ENCODE measurements at places on chromosomes 5 and 9.
A peak's percentile ranks its signal among the peaks of the same experiment; 100 is the strongest.

- no peaks in the 10 kb centered on the region for H3K27me3 ChIP-seq
- DNase-seq: no peak
- H3K4me3 ChIP-seq: no peak overlapping the region
- no peak overlapping the region for H3K27ac ChIP-seq
Measured at GRCh38 chr9:138101444-138102234, 224.1 kb downstream of the CACNA1B start.

- no peaks in the 10 kb centered on the region for H3K4me1 ChIP-seq
- H3K36me3 ChIP-seq: no peaks in the 10 kb centered on the region
- H3K27ac ChIP-seq: no peak overlapping the region
- H3K4me3 ChIP-seq: no peak overlapping the region
Measured at GRCh38 chr5:801472-801871, 16.9 kb upstream of the ZDHHC11B start.

DNA sequence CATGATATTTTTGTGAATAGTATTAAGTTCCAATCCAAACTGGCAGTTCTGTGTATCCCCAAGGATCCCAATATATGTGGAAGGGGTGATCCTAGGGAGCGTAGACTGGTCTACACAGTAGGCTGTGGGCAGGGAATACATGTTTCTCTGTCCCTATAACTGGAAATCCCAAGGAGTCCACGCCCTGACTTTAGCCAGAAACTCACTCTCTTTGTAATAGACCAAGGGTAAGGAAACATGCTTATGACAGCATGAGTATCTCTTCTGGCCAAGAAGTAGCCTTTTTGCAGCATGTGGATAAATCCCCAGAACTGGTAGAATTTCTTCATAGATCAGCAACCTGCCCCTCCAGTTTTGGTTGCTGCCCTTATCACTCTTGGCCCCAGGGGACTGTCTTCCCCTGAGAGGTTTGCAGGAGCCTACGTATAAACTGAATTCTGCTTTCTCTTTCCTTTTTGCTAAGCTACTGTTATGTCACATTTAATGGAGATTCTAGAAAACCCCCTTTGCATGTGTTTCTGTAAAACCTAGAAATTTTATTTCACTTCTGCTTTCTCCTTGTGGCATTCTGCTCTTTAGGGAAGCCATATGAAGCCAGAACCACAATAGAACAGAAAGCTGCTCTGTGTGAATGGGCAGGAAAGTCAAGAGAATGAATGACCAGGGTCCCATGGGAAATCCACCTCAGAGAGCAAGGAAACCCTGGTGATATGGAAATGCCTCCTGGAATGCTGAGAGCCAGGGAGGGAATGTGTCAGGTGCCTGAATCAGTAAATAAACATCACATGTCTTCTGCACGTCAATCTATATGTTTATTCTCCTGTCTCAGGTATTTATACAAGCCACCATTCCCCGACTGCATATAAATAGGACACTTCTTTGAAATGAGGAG is 3.5 kb downstream of the IFNA2 start:
- H3K4me1 ChIP-seq: no peaks in the 10 kb centered on the region
- no peak overlapping the region for H3K27ac ChIP-seq
- no peaks in the 10 kb centered on the region for H3K27me3 ChIP-seq
- no peak for DNase-seq
- H3K4me3 ChIP-seq: no peak overlapping the region
- H3K36me3 ChIP-seq: no peaks in the 10 kb centered on the region

DNA sequence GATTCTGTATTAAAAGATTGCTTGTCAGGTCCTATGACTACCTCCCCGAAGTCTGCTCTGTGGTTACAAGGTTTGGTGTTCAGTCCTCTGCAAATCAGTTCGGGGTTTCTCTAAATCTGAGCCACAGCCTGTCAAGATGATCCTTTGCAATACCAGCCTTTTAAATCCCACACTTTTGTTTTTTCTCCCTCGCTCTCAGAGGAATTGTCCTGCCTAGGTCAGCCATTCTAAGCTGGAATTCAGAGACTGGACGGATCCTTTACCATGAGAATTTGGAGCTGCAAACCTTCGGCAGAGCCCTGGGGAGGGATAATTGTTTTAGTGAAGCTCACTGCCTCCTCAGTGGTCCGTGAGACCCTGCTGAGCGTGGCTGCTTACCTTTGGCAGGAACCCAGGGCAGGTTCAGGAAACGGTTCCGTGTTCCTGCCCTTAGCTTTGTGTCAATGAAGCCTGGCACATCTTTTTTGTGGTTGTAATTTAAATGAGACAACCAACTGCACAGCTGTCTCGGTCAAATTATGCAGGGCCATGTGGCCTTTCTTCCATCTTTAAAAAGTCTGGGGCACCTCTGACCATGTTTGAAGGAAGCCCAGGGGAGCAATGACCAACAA is 47.2 kb downstream of the EBF1 start:
- peak overlapping the region; percentile 75 for H3K27ac ChIP-seq
- H3K4me1 ChIP-seq: peaks cover 19% of the 10 kb centered on the region
- H3K4me3 ChIP-seq: no peak overlapping the region
- no peak for DNase-seq
- H3K36me3 ChIP-seq: no peaks in the 10 kb centered on the region

- no peaks in the 10 kb centered on the region for H3K27me3 ChIP-seq
- H3K36me3 ChIP-seq: no peaks in the 10 kb centered on the region
- no peaks in the 10 kb centered on the region for H3K4me1 ChIP-seq
- H3K4me3 ChIP-seq: no peak overlapping the region
- no peak for DNase-seq
Measured at GRCh38 chr9:101683236-101683635, 55.2 kb downstream of the GRIN3A start.

DNA sequence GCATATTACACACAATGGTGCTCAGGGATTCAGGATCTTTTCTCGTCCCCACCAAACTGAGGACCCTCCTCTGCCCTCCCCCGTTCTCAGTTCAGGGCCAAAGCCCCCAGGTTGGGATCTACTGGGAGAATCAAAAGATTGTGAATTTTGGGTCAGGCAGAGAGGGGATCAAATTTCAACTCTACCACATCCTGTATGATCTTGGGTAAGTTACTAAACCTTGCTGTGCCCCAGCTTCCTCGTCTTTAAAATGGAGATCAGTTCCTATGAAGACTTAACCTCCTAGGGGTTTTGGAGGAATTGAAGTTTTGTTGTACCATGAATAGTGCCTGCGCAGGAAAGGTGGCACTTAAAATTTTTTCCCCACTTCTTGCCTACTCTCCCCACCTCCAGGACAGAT is 62.4 kb downstream of the RAI14 start:
- H3K36me3 ChIP-seq: no peaks in the 10 kb centered on the region
- H3K27me3 ChIP-seq: no peaks in the 10 kb centered on the region
- no peak overlapping the region for H3K27ac ChIP-seq
- H3K4me1 ChIP-seq: peaks cover 11% of the 10 kb centered on the region
- DNase-seq: no peak
- H3K4me3 ChIP-seq: no peak overlapping the region

GRCh38 chr5:61951295-61951694 is 354.7 kb upstream of the KIF2A start:
- H3K36me3 ChIP-seq: no peaks in the 10 kb centered on the region
- no peaks in the 10 kb centered on the region for H3K27me3 ChIP-seq
- H3K4me1 ChIP-seq: no peaks in the 10 kb centered on the region
- no peak overlapping the region for H3K4me3 ChIP-seq
- no peak overlapping the region for H3K27ac ChIP-seq
- no peak for DNase-seq

DNA sequence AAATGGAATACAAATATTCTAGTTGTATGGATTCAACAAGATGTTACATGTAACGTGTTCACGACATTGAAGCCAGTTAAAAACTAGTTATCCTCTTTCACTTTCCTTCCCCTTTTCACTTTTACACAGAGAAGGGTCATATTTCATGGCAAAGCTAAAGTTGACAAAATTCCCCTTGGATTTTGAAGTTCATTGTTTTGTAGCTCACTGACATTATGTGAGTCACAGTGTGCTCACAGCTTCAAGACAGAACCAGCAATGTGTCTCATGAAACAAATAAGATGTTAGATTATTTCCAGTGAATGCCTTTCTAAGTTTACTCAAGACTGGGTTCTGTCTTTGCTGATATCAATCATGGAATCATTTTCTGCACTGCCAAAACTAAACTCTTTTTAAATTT is 535.5 kb upstream of the GRIN3A start:
- no peak overlapping the region for H3K4me3 ChIP-seq
- H3K27ac ChIP-seq: no peak overlapping the region
- H3K4me1 ChIP-seq: no peaks in the 10 kb centered on the region
- no peaks in the 10 kb centered on the region for H3K27me3 ChIP-seq

DNA sequence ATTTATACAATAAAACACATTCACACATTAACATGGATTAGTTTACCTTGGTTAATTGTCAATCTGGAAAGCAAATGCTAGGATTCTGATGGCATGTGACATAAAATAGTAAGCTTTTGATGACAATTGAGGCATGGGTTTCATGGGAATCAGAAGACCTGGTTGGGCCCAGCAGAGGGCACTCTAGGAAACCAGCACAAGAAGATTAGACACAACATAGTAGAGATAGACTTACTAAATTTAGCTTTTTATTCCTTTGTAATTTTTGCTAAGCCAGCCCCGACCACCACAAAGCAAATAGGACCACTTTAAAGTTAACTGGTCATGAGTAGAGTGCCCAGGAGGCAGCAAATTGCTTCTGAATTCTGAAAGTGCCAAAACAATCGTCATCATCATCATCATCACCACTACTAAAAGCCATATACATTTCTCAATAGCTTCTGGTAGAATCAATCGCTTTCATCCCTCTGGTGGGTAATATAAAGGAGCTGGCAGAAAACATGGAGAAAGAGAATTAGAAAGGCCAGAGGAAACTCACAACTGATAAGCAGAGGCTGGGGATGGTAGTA is 163.2 kb downstream of the ARRDC3 start:
- DNase-seq: no peak
- no peaks in the 10 kb centered on the region for H3K36me3 ChIP-seq
- H3K27me3 ChIP-seq: no peaks in the 10 kb centered on the region
- no peak overlapping the region for H3K4me3 ChIP-seq
- H3K27ac ChIP-seq: no peak overlapping the region
- peaks cover 11% of the 10 kb centered on the region for H3K4me1 ChIP-seq

DNA sequence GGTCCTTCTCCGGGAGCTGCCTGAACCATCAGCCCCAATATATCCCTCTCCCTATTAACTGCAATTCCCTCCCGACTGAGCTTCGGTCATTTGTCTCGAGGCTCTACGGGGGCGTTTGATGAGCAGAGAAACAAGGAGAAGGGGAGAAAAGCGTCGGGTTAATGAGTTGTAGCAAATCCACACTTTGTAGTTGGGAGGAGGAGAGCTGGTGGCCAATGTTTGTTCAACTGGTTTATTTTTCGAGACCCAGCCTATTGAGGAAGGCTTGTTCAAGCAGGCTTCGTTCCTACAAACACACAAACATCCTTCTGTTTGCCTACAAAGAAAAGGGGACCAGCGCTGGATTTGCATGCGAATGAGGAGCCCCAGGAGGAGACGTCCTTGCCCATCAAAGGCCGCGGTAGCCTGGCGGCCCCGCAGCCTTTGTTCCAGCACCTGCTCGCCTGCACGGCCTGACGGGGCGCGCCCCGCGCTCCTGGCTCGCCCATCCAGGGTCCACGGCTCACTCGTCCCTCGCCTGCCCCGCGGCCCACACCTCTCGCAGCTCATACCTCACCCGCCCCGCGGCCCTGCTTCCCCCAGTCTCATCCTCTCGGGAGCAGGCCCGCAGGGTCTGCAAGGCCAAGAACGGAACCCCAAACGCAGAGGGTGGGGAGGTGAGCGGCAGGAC is 4.6 kb downstream of the FOXD1 start:
- H3K4me3 ChIP-seq: no peak overlapping the region
- no peaks in the 10 kb centered on the region for H3K36me3 ChIP-seq
- no peak for DNase-seq
- H3K27me3 ChIP-seq: peaks cover 30% of the 10 kb centered on the region
- H3K4me1 ChIP-seq: peaks cover 6% of the 10 kb centered on the region

DNA sequence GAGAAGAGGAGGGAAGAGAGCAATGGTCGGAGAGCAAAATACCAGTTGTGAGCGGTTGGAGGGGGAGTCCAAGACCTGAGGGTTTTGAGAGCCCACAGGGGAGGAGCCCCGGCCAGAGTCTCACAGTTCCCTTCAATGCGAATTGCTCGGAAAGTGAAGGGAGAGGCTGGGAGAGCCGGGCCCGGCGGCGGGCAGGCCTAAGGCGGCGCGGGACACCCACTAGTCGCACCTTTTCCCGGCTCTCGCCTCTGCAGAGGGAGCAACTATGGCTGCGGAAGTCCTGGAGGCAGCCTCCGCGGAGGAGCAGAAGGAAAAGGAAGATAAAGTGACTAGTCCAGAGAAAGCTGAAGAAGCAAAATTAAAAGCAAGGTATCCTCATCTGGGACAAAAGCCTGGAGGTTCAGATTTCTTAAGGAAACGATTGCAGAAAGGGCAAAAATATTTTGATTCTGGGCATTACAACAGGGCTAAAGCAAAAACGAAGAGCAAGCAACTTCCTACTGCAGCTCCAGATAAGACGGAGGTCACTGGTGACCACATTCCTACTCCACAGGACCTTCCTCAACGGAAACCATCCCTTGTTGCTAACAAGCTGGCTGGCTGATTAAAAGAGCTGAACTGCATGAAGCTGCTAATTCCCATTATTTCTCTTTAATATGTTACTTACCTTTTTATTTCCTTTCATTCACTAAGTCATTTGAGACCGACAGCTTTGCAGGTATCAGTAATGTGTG is 6.5 kb upstream of the BTNL3 start:
- no peaks in the 10 kb centered on the region for H3K4me1 ChIP-seq
- DNase-seq: no peak
- H3K36me3 ChIP-seq: no peaks in the 10 kb centered on the region

DNA sequence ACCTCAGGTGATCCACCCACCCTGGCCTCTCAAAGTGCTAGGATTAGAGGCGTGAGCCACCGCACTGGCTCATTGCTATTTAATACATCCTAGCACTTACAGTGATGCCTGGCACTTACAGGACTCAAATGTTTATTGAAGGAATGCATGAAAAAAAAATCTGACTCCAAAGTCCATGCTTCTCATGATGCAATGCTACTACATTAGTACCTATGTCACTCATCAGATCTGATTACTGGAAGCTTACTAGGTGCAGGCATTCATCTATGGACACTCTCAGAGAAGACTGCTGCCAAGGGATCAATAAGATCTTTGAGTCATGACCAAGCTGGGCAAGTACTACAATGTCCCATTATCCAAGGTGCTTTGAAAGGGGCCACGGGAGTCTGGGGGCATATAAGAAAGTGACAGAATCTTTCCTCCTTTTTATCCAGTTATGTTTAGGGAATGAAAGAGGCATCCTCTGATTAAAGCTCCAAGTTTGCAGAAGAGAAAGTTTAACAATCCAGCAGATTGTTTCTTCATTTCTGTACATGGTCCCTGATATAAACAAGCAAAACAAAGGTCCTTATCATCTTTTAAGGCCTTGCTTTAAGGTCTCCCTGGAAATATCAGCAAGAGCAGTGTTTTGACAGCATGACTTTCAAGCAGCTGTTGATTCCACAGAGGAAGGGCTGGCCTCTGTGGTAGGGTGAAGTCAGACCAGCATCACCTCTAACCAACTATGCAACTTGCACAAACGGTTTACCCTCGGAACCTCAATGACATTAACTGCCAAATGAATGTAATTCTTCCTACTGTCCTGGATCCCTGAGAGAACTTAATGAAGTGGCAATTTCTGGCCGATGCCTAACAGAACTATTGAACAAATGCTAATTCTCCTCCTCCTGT is 35.9 kb downstream of the ARPC5L start:
- peaks cover 44% of the 10 kb centered on the region for H3K36me3 ChIP-seq
- no peak overlapping the region for H3K27ac ChIP-seq
- no peak overlapping the region for H3K4me3 ChIP-seq
- no peak for DNase-seq

- H3K27me3 ChIP-seq: no peaks in the 10 kb centered on the region
- DNase-seq: no peak
- no peak overlapping the region for H3K27ac ChIP-seq
- no peak overlapping the region for H3K4me3 ChIP-seq
Measured at GRCh38 chr9:100478192-100478591, 5.2 kb downstream of the TMEFF1 start.
